ENCODE measurements at places on chromosomes 2 and 18. TPM values are rescaled to one million over a fixed set of nuclear protein-coding genes. Genes with fewer than 3 reads are reported as not detected.

GRCh38 chr2:26346454-26347053, at the start of gene ADGRF3:
Gene ADGRF3 (minus strand): TSS chr2:26346789. CDS start chr2:26346234, 555 bp downstream.
- peak; percentile 70 for DNase-seq

DNA sequence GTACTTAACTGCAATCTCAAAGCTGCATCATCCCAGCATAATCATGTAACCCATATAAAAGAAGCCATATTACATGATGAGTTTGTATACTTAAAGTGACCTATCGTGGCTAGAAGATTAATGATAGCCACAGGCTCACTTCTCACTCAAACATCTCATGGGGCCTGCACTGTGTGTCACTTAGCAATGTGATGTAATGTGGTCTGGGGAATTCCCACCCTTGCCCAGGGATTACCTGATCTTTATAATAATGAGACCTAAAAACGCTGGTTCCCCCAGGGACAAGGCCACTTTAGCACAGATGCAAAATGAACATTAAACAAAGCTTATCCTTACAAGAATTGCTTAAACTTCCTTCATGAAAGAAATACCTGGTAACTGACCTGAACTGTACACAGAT, 427.1 kb upstream of the CNTNAP5 start:
- DNase-seq = no peak

DNA sequence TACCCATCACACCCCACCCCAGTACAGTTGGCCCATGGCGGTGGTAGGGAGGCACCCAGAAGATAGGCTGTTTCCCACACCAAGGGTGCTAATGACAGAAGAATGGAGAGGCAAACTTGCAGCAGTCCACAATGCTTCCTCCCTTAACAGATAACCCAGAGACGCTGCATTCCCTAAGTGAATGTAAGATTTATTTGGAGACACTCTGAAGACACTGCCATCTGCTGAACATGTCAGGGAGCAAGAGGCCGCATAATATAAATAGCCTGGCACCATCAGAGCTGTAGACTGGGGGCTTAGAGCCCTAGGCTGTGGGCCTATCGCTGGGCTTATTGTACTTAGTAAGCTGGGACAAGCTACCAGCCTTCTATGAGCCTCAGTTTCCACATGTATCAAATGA, 2.2 kb upstream of the IWS1 start:
- no peak for DNase-seq

DNA sequence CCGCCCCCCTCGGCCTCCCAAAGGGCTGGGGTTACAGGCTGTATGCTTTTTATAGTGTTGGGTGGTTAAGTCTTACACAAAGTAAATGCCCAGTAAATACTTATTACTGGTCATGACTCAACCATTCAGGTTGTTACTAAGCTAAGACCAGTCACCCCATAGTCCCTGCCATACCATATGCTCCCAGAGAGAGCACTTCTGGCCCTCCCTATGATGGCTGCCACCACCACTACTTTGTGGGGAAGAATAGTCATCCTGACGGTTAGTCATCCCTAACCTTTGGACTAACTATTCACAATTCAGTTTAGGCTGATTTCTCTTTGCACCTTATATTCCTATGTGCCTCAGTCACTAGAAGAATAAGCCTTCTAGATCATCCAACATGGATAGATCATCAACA, 42.0 kb upstream of the MSH2 start:
- DNase-seq = no peak

- peak; percentile 35 for DNase-seq
These were observed 935 bp upstream of the RAMP1 start for GRCh38 chr2:237858294-237859081.

DNA sequence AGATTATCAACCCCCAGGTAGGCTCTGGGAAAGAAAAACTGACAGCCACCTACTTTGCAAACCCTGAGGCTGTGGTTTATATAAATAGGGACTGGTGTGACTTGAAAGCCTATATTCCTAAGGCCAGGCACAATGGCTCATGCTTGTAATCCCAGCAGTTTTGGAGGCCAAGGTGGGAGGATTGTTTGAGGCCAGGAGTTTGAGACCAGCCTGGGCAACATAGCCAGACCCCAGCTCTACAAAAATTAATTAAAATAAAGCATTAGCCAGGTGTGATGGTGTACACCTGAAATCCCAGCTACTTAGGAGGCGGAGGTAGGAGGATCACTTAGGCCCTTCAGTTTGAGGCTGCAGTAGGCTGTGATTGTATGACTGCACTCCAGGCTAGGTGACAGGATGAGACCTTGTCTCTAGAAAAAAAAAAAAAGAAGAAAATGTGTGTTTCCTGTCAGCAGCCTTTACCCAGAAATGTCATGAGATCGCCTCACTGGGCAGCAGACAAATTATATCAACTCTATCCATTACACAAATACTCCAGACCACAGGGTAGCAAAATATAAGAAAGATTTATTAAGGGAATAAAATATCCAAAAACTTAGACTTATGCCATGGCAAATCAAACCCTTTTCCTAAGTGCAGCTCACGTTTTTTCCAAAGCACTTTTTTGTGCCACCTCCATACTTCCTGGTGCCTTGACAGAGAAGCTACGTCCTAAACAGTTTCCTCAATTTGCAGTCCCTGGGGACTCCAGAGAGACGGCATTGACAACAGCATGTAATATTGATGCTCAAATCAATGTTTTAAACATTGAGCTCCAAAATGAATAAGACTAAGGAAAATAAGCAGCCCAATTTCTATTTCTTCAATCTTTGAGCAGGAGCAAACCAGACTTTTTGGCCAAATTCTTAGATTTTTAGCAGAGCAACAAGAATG, 190.8 kb upstream of the NDUFV2 start:
- DNase-seq = no peak

DNA sequence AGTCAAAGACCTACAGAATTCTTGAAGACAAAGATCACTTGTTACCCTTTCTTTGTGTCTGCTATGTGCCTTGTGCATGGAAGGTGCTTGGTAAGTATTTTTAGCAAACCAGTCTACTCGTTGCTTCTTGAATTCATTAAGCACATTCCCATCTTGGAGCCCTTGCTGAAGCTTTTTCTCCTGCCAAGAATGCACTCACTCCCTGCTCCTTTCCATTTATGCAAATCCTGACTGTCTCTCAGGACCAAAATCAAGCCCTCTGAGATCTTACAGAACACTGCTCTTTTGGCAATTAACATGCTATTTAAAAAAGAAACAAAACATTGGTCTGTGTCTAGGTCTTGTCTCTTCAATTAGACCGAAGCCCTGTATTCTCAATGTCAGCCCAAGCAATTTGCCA, 75.8 kb downstream of the CLHC1 start:
- DNase-seq = no peak

GRCh38 chr2:99512181-99512591, 22.4 kb upstream of the REV1 start:
- no peak for DNase-seq

- no peak for DNase-seq
These were observed 955.8 kb upstream of the LRRTM1 start for GRCh38 chr2:81260320-81260719.

DNA sequence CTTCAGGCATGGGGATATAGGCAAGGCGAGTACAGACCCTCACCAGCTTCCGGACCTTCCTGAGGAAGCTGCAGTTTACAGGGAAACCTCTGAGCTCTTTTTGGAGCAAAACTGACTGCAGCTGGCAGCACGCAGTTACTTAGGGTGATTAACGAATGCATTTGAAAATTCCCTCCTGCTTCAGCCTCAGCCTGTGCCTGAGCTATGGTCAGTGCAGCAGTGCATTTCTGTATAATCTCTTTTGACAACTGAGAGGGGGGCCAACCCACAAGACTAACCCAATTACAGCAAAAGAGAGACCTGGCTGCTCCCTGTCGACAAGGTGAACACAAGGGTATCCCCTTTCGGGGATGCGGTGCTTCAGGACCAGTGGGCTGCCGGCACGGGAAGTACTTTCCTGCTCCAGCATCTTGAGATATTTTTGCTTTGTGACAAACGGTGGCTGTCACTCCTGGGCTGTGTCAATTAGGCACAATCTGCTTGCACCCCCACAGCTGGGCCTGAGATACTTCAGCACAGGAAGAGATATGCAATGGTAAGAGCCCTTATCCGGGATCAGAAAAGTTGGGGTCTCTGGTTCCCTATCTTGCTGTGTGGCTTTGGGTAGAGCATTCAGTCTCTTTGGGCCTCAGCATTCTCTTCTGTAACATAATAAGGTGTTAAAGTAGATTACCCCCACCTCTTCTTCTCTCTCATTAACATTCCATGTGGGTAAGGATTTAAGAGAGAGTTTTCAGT, 141.0 kb downstream of the TMEM17 start:
- no peak for DNase-seq

GRCh38 chr2:184938221-184938985, 340.1 kb downstream of the ZNF804A start:
- DNase-seq = no peak

DNA sequence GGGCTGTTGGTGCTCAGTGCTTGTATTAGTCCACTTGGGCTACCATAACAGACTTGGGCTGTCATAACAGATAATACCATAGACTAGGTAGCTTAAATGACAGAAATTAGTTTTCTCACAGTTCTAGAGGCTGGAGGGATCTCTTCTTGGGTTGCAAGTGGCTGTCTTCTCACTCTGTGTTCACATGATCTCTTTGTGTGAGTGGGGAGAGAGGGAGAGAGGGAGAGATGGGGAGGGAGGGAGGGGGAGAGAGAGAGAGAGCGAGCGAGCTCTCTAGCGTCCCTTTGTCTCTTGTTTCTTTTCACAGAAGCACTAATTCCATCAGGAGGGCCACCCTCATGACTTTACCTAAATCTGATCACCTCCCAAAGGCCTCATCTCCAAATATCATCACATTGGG, 4.5 kb upstream of the XRCC5 start:
- no peak for DNase-seq

GRCh38 chr2:187208199-187208785, 239.8 kb downstream of the CALCRL start:
- no peak for DNase-seq

- DNase-seq = no peak
These were observed 10.1 kb upstream of the IFIH1 start for GRCh38 chr2:162328424-162329157.

DNA sequence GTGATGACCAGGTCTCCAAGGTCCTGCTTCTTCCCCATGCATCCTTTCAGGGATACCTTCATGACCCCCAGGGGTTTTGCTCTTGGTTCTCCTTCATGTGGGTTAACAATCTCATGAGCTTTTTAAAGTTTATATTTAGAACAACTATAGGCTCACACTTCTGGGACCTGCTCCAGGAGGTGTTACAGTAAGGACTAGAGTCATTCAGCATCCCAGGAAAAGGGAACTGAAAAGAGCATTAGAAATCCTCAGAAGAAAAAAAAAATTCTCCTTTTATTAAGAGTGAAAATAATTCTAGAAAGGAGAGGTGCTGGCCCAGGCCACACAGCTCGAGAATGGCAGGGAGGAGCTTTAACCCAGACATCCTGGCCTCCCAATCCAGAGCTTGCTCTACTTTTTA, 66.5 kb downstream of the SETBP1 start:
- no peak for DNase-seq

DNA sequence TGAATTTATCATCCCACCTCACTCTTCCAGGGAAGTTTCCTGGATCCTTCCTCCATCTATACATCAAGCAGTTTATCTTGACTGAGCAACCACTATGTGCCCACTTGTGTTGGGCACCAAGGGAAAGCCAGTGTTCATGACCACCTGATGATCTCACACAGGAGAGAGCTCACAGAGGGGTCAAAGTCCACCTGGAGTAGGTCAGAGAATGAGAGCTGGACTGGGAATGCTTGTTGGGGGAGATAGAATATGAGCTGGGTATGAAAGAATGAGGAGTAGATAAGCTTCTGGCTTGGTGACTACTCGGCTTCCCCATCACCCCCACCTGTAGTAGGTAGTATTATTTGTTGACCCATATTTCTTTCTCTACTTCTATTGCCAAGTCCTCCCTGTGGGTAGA, 72.2 kb upstream of the CYRIA start:
- DNase-seq = no peak

DNA sequence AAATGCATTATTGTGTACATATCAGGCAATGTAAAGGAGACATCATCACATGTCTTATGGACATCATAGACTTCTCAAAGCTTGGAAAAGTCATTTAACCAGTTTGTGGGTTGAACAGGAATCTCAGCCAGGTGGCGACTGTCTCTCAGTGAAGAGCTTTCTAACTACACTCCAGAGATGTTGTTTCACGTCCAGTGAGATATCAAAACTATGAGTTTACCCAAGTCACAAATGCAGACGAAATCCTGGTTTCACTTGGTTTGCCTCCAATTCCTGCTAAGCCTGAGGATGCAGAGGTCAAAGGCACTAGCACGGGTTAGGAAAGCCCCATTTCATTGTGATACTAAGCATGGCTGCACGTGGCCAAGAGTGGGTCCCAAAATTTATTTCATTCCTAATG, 384.5 kb upstream of the MEIS1 start:
- no peak for DNase-seq

DNA sequence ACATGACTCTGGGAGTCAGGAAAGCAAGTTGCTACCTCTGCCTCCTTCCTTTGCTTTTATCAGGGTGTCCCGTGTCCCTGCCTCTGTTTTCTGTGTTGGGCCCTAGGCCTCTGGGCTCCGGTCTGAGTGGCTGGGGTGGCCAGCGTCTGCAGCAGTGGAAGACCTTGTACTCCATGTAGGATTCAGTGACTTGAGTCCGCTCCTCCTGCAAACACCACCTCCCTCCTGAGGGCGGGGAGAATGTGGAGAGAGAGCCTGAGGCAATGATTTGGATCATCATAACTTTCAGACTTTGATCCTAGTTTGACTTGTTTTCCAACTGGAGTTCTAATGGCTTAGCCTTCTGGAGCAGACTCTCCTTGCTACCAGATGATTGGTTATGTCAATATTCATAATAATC, 30.8 kb downstream of the ATP6V1C2 start:
- no peak for DNase-seq

DNA sequence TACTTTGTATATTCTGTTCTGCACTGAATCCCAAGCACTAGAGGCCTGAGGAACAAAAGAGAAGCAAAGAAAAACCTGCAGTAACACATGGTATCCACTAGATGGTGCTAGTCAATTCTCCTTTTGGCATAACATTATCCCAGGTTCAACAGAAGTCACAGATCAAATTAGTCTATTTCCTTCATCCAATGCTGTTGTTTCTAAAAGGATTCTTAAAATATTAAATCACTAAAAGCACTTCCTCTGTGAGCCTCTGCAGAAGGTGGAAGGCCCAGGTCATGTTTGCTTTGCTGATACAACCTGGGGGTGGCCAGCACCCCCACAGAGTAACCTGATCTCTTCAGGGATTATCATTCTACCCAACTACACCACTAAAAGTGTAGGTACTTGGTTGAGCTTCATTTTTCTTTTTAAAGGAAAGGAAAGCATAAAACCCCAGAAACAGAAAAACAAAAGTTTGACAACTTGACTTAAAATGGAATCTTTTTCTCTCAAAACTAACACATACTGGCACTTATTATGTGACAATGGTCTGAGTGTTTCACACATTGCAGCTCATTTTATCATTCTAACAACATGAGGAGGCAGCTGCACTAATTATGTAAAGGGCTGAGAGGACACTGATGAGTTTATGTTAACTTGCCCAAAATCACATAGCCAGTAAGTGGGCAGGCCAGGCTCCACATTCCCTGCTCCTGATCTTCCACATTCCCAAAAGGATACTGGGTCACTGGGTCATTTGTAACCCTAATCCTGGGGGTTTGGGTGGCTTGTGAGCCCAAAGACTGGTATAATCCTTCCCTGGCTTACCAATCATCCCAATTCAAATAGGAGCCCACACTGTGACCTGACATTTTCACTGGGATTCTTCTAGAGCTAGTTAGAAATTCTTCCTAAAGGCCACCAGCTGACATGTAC, 66.8 kb upstream of the DNER start:
- DNase-seq = no peak

The CGREF1 gene
- 9.0 TPM for total RNA-seq

The DLGAP1 gene
- total RNA-seq = not detected

The AGBL5 gene
- 13.8 TPM for total RNA-seq

The SKA1 gene
- 23.6 TPM for total RNA-seq

The TRIM43 gene
- 0.25 TPM for total RNA-seq

The CYRIA gene
- total RNA-seq = 1.8 TPM

The CLEC4F gene
- not detected for total RNA-seq

The SPHKAP gene
- not detected for total RNA-seq

The NTSR2 gene
- total RNA-seq = not detected

All from activated T-helper 2 cell treated with anti-CD3 and anti-CD28 coated beads, Interferon-gamma antibody, Interleukin-2, Interleukin-4, amounts not matched to agents 10 μg/mL and 5 μg/mL and 100 μg/mL, durations not matched to agents 14 hours and 24 hours and 36 hours (primary cell).